Naive thymus-derived CD8-positive, alpha-beta T cell (primary cell): ENCODE measurements at places on chromosomes 1 and 21. TPM values are rescaled to one million over a fixed set of nuclear protein-coding genes. Genes with fewer than 3 reads are reported as not detected.

YRDC gene
- 34.3 TPM for polyA plus RNA-seq

NECTIN4 gene
- polyA plus RNA-seq, result not detected

PTPN22 gene
- polyA plus RNA-seq, result 32.0 TPM

TMPRSS15 gene
- not detected for polyA plus RNA-seq

LDLRAD1 gene
- polyA plus RNA-seq, result not detected

LMOD1 gene
- polyA plus RNA-seq, result not detected

RAB29 gene
- polyA plus RNA-seq, result 113 TPM

CELA3B gene
- not detected for polyA plus RNA-seq

NFASC gene
- not detected for polyA plus RNA-seq

AP4B1 gene
- polyA plus RNA-seq, result 9.6 TPM

SH2D2A gene
- 31.5 TPM for polyA plus RNA-seq

SLFNL1 gene
- polyA plus RNA-seq, result 0.12 TPM

LHX4 gene
- polyA plus RNA-seq, result 0.09 TPM

ARTN gene
- not detected for polyA plus RNA-seq

NR1I3 gene
- polyA plus RNA-seq, result not detected

CDCA8 gene
- polyA plus RNA-seq, result 2.0 TPM

OPRD1 gene
- polyA plus RNA-seq, result not detected

DDAH1 gene
- polyA plus RNA-seq, result not detected

ACTL8 gene
- not detected for polyA plus RNA-seq

TFF3 gene
- not detected for polyA plus RNA-seq

AMY1C gene
- polyA plus RNA-seq, result not detected

SORT1 gene
- polyA plus RNA-seq, result 1.6 TPM

PLA2G2F gene
- polyA plus RNA-seq, result not detected

TNNI3K gene
- polyA plus RNA-seq, result not detected

HIVEP3 gene
- 5.5 TPM for polyA plus RNA-seq

SMIM12 gene
- 77.3 TPM for polyA plus RNA-seq

RNF186 gene
- polyA plus RNA-seq, result not detected
